ENCODE measurements at places on chromosomes 1 and 21.
A peak's percentile ranks its signal among the peaks of the same experiment; 100 is the strongest.

GRCh38 chr1:186440584-186440983, 20.3 kb downstream of the PDC start:
- no peak overlapping the region for H3K4me3 ChIP-seq
- H3K36me3 ChIP-seq = no peaks in the 10 kb centered on the region
- DNase-seq = no peak
- no peak overlapping the region for H3K27ac ChIP-seq
- H3K27me3 ChIP-seq = no peaks in the 10 kb centered on the region

GRCh38 chr1:16251381-16251780, 14.4 kb upstream of the CPLANE2 start:
- no peak for DNase-seq
- no peaks in the 10 kb centered on the region for H3K27me3 ChIP-seq
- H3K27ac ChIP-seq = peak overlapping the region; percentile 0
- peaks cover 4% of the 10 kb centered on the region for H3K36me3 ChIP-seq
- H3K4me3 ChIP-seq = no peak overlapping the region

DNA sequence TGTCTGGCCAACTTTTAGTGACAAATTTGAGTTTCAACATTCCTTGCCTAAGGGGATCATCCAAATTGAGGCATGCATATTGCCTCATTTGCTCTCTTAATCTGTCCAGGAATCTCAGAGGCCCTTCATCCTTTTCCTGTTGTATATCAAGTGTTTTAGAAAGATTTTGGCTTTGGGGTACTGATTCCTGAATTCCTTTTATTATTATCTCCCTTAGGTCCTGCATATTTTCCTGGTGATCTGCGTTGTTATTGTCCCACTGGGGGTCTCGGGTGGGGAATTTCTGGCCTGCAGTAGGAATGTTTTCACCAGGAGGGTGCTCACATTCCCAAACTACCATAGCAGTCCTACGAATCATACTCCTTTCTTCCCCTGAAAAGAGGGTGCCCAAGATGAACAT, 4.4 kb upstream of the AADACL3 start:
- no peaks in the 10 kb centered on the region for H3K36me3 ChIP-seq
- H3K27me3 ChIP-seq = no peaks in the 10 kb centered on the region
- H3K4me1 ChIP-seq = no peaks in the 10 kb centered on the region
- H3K4me3 ChIP-seq = no peak overlapping the region
- no peak for DNase-seq

- no peaks in the 10 kb centered on the region for H3K27me3 ChIP-seq
- no peak overlapping the region for H3K4me3 ChIP-seq
- H3K36me3 ChIP-seq = no peaks in the 10 kb centered on the region
- H3K4me1 ChIP-seq = peaks cover 27% of the 10 kb centered on the region
Measured at GRCh38 chr1:111454859-111455641, 5.8 kb downstream of the ATP5PB start.

DNA sequence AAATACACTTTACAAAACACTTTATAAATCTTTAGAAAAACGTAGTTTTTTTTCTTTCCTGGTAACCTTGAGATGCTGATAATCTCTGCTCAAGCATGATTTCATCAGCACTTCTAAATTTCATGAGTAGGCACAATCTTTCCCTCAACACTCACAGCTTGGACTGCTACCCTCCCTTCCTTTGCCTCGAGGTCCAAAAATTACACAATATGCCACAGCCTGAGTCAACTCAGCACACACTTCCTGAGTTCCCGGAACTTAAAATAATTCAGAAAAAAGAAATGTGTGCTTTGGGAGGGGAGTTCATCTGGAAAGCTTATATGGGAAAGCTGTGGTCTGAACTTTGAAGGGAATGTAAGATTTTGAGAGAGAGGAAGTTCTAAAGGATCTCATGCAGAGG, 5.9 kb downstream of the CLCA2 start:
- no peak overlapping the region for H3K4me3 ChIP-seq
- no peak overlapping the region for H3K27ac ChIP-seq
- no peaks in the 10 kb centered on the region for H3K4me1 ChIP-seq
- no peaks in the 10 kb centered on the region for H3K36me3 ChIP-seq
- no peaks in the 10 kb centered on the region for H3K27me3 ChIP-seq

- no peak for DNase-seq
- no peaks in the 10 kb centered on the region for H3K36me3 ChIP-seq
- H3K27ac ChIP-seq = no peak overlapping the region
- no peaks in the 10 kb centered on the region for H3K27me3 ChIP-seq
Measured at GRCh38 chr1:115432061-115432460, 94.0 kb upstream of the NGF start.

DNA sequence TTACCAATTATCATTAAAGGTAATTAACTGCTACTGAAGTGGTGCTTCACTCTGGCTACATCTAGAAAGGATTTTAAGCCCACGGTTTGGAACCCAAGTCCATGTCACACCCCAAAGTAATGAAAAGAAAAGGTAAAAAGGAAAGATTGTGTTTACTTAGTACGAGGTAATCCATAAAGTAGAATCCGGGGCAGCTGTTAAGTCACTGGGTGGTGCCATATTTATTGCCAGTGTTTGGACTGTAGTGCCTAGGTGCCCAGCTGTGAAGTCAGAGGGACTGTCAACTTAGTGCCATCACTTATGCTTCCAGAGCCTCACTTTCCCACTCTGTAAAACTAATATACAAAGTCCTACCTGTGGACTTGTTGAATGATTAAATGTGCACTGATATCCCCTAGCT, 52.2 kb upstream of the GRHL3 start:
- H3K4me3 ChIP-seq = no peak overlapping the region
- no peak overlapping the region for H3K27ac ChIP-seq
- no peaks in the 10 kb centered on the region for H3K4me1 ChIP-seq
- H3K27me3 ChIP-seq = no peaks in the 10 kb centered on the region
- DNase-seq = no peak

GRCh38 chr1:230120921-230121381, 53.9 kb downstream of the GALNT2 start:
- H3K4me3 ChIP-seq = no peak overlapping the region
- H3K36me3 ChIP-seq = no peaks in the 10 kb centered on the region

DNA sequence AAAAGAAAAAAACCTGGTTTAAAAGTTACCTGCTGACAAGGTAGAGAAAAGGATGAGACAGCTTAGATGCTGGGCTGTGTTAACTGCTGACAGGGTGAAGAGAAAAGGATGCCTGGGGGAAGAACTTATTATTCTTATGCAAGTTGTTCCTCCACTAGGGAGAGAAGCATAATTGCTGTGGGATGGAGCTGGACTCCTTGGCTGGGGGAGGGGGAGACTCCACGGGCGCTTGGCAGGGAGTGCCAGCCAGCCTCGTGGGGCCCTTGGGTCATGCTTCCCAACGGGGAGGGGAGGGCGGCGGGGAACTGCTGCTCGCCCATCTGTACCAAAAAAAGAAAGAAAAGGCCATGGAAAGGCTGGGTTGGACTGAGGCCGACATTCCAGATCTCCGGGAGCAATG, 47.2 kb downstream of the SYCP1 start:
- no peak for DNase-seq
- no peaks in the 10 kb centered on the region for H3K27me3 ChIP-seq
- H3K4me1 ChIP-seq = no peaks in the 10 kb centered on the region
- no peak overlapping the region for H3K4me3 ChIP-seq
- H3K36me3 ChIP-seq = no peaks in the 10 kb centered on the region
- no peak overlapping the region for H3K27ac ChIP-seq

DNA sequence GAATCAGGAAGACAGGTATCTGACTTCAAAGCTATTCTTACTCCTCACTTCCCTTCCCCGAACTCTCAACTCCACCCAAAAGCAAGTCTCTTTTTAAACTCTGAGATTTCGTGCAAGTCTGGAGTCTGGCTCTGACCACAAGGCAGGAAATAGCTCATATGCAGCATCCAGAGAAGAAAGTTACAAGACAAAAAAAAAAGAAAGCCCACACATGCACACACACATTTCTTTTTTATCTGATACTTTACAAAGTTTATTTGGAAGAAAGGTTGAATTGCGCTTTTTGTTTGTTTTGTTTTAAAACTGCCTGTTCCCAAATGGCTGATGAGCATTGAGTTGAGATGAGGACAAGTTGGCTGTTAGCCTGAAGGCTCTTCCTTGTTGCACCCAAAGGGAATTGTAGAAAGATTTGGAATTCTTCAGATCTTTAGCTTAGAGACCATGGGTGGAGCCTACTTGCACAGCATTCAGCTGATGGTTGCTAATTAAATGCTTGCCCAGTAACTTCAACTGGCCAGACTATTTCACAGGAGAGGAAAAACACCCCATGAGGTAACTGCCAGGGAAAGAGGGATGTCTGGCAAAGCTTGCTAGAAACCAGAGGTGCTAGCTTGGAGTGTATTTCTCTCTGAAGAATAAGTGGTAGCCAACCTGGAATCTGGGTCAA, 490.3 kb downstream of the TTLL7 start:
- H3K4me3 ChIP-seq = no peak overlapping the region
- peak; percentile 36 for DNase-seq
- no peaks in the 10 kb centered on the region for H3K36me3 ChIP-seq
- H3K27me3 ChIP-seq = no peaks in the 10 kb centered on the region

DNA sequence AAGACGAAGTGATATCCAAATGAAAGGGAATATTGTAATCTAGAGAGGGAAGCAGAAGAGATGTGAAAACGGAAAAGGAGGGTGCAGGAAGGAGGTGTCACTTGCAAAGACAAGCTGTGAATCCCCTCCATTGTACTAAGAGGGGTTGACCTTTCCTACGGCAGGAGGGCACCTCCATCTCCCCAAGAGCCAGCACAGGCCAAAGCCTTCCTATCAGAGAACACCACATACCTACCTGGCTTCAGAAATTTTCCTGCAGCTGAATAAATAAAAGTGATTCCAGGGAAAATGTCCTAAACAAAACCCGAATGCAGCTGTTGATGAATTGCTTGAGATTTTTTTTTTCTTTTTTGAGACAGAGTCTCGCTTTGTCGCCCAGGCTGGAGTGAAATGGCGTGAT, 14.3 kb downstream of the KANK4 start:
- no peak overlapping the region for H3K4me3 ChIP-seq
- no peaks in the 10 kb centered on the region for H3K27me3 ChIP-seq
- no peaks in the 10 kb centered on the region for H3K36me3 ChIP-seq
- peak overlapping the region; percentile 77 for H3K27ac ChIP-seq
- peak; percentile 67 for DNase-seq
- peaks cover 75% of the 10 kb centered on the region for H3K4me1 ChIP-seq

- no peaks in the 10 kb centered on the region for H3K27me3 ChIP-seq
- no peaks in the 10 kb centered on the region for H3K36me3 ChIP-seq
- H3K4me3 ChIP-seq = no peak overlapping the region
- H3K27ac ChIP-seq = no peak overlapping the region
- no peak for DNase-seq
Measured at GRCh38 chr1:62178372-62178771, 16.3 kb upstream of the L1TD1 start.

- H3K27me3 ChIP-seq = no peaks in the 10 kb centered on the region
- H3K27ac ChIP-seq = no peak overlapping the region
- H3K36me3 ChIP-seq = no peaks in the 10 kb centered on the region
- no peaks in the 10 kb centered on the region for H3K4me1 ChIP-seq
- DNase-seq = no peak
Measured at GRCh38 chr1:44939061-44939460, 47.3 kb downstream of the EIF2B3 start.

- no peak for DNase-seq
- peaks cover 6% of the 10 kb centered on the region for H3K4me1 ChIP-seq
- H3K4me3 ChIP-seq = no peak overlapping the region
- H3K36me3 ChIP-seq = no peaks in the 10 kb centered on the region
- no peaks in the 10 kb centered on the region for H3K27me3 ChIP-seq
Measured at GRCh38 chr21:14736672-14737071, 190.6 kb upstream of the SAMSN1 start.

GRCh38 chr1:150493175-150493574, 6.0 kb downstream of the TARS2 start:
- H3K4me3 ChIP-seq = no peak overlapping the region
- H3K4me1 ChIP-seq = peaks cover under 1% of the 10 kb centered on the region
- no peaks in the 10 kb centered on the region for H3K27me3 ChIP-seq

DNA sequence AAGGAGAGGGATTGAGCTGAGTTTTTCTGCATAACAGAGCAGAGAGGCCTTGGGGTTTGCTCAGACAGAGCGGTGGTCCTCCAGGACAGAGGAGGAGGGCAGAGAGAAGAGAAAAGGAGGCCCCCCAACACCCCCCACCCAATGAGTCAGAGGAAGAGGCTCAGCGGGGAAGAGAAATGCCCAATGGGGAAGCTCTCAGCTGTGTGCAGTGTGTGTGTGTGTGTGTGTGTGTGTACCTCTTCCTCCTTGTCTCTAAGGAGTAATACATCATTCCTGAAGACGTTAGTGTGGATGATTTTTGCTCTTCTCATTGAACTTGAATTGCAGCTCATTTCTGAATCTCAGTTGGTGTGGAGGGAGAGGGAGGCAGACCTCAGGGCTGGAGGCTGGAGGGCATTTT, 8.7 kb downstream of the TMPRSS3 start:
- H3K4me1 ChIP-seq = peaks cover 15% of the 10 kb centered on the region
- H3K27ac ChIP-seq = no peak overlapping the region
- H3K4me3 ChIP-seq = no peak overlapping the region
- no peak for DNase-seq
- H3K36me3 ChIP-seq = no peaks in the 10 kb centered on the region
